Suppressor macrophage (primary cell): ENCODE measurements at places on chromosomes 16 and 17.
A peak's percentile ranks its signal among the peaks of the same experiment; 100 is the strongest.

GRCh38 chr17:80455336-80455710 is 21.1 kb downstream of the NPTX1 start:
- DNase-seq = peak; percentile 73

DNA sequence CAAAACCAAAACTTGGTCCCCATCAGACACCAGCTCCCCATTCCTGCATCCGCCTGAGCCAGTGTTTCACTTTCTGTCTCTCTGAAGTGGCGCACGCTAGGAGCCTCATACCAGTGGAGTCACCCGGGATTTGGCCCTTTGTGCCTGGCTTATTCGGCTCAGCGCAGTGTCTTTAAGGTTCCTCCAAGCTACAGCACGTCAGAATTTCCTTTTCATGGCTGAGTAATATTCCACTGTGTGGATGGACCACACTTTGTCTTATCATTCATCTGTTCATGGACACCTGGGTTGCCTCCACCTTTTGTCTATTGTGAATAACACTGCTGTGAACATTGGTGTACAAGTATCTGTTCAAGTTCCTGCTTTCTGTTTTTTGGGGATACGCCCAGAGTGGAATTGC is 45.2 kb upstream of the CHMP6 start:
- no peak for DNase-seq

GRCh38 chr17:37827905-37828650 is 83.2 kb upstream of the HNF1B start:
- DNase-seq = no peak

GRCh38 chr17:42138749-42139492 is 15.9 kb downstream of the RAB5C start:
- no peak for DNase-seq

DNA sequence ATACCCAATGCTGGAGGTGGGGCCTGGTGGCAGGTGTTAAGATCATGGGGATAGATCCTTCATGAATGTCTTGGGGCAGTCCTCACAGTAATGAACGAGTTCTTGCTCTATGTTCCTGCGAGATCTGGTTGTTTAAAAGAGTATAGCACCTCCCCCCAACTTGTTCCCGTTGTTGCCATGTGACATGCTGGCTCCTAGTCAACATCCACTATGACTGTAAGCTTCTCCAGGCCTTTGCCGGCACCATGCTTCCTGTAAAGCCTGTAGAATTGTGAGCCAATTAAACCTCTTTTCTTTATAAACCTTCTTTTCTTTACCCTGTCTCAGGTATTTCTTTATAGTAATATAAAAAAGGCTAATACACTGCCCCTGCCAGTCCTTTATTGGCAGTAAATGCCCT is 33.3 kb downstream of the RANBP10 start:
- DNase-seq = peak; percentile 43

GRCh38 chr16:88010343-88010967 is 59.2 kb downstream of the BANP start:
- DNase-seq = no peak

- no peak for DNase-seq
Measured at GRCh38 chr17:59785091-59785799, 77.8 kb downstream of the VMP1 start.

- DNase-seq = no peak
Measured at GRCh38 chr16:88381820-88382451, 823 bp upstream of the ZNF469 start.

- DNase-seq = peak; percentile 94
Measured at GRCh38 chr17:19904924-19905323, 37.2 kb upstream of the ULK2 start.

DNA sequence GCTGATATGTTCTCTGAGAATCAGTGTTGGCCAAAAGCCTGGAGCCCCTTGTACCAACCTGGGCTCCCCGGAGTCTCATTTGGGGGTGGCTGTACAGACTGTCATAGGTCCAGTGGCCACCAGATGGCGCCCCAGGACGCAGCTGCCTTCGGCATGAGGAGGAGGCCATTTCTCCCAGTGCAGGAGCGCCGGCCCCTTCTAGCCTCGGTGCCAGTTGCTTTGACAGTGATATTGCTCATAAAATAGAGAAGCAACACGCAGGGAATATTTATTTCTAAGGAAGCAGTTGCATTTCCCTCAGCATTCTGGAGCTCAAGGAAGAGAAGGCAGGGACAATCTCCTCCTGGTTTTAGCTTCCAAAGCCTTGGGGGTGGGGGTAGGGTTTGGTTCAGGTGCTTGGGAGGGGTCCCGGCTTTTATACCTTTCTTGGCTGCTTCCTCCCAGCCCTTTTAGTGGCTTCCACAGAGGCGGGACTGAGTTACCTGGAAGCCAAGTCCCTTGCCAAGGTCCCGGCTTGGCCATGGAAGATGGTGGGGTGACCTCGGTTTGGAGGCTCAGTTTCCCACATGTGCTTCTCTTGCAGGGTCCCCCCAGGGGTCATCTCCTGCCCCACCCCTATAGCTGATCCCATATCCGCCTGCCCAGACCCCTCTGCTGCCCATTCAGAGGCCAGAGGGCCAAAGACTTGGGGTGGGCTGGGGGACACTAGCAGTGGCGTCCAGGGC is 117.8 kb upstream of the CDC42EP4 start:
- peak; percentile 94 for DNase-seq

DNA sequence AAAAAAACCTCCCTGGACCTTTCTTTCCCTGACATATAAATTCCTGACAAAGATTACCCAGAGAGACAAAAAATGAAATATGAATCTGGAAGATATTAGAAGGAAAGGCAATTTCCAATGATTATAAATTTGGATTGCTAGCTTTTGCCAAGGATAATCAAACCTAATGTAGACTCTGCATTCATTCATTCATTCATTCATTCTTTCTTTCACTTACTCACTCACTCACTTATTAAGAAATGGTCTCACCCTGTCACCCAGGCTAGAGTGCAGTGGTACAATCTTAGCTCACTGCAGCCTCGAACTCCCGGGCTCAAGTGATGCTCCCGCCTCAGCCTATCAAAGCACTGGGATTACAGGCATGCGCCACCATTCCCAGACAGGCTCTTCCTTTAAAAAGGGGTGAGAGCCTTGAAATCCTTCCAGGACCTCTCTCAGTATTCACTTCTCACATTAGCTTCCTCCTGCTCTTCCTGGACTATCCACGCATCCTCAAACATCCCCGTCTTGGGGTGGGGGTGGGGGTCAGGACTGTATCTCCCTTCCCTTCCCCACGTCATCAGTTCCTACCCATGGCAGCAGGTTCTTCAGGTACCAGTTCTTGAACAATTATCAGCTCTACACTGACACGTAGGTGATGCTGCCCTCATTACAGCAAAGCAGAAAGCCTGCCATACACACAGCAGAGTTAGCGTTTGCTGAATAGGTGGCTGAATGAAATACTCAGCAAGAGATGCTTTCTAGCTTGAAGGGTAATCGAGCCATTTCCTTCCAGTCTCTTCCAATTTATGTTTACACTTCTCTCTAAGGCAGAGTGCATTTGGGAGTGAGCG is 19.8 kb downstream of the PRPSAP1 start:
- DNase-seq = no peak

- peak; percentile 58 for DNase-seq
Measured at GRCh38 chr16:16073891-16074881, 124.8 kb downstream of the ABCC1 start.

DNA sequence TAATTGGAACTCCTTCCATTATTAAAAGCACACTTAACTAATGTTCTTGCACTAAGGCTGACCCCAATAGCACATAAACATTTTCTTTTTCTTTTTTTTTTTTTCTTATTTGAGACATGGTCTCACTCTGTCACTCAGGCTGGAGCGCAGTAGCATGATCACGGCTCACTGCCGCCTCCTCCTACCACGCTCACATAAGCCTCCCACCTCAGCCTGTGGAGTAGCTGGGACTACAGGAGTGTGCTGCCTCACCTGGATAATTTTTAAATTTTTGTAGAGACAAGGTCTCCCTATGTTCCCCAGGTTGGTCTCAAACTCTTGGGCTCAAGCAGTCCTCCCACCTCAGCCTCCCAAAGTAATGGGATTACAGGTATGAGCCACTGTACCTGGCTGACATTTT is 1.2 kb upstream of the ZNF652 start:
- DNase-seq = no peak

GRCh38 chr16:35687781-35688180 is 2228.4 kb downstream of the TP53TG3F start:
- no peak for DNase-seq

GRCh38 chr17:8320990-8321389 is 10.9 kb downstream of the ARHGEF15 start:
- no peak for DNase-seq

DNA sequence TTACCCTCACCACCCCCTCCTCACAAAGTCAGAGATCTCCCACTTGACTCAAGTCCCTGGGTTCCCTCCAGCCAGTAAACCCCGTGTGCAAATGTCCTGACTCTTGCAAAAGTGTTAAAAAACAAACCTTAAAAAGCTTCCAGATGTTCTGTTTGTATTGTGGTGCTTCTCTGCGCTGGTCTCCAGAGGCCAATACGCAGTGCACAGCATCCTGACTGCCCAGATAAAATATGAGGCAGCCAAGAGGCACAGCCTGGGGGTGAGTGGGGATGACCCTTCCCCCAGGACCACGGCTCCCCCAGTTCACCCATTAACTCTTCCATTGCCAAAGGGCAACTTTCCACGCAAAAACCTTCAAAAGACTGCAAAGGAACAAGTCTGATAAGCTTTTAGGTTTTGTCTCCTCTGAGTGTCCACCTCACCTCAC is 291.8 kb downstream of the SOX9 start:
- no peak for DNase-seq

DNA sequence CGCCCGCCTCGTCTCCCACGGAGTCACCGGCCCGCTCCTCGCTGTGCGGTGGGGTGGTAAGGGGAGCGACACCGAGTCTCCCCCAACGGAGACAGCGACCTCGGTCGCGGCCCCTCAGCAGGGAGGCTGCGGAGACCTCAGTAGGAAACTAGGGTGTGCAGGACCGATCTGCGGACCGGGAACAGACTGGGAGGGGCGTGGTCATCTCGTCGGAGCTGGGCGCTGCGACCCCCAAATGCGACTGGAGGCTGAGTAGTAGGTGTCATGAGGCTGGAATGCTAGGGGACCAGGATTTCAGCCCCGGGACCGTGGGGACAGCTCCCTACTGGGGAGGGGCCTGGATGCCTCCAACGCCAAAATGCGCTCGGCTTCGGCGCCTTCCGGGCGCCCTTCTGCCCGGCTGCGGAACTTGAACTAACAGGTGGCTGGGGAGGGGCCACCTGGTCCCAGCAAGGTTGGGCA is 1.3 kb downstream of the CACNG4 start:
- DNase-seq = no peak

DNA sequence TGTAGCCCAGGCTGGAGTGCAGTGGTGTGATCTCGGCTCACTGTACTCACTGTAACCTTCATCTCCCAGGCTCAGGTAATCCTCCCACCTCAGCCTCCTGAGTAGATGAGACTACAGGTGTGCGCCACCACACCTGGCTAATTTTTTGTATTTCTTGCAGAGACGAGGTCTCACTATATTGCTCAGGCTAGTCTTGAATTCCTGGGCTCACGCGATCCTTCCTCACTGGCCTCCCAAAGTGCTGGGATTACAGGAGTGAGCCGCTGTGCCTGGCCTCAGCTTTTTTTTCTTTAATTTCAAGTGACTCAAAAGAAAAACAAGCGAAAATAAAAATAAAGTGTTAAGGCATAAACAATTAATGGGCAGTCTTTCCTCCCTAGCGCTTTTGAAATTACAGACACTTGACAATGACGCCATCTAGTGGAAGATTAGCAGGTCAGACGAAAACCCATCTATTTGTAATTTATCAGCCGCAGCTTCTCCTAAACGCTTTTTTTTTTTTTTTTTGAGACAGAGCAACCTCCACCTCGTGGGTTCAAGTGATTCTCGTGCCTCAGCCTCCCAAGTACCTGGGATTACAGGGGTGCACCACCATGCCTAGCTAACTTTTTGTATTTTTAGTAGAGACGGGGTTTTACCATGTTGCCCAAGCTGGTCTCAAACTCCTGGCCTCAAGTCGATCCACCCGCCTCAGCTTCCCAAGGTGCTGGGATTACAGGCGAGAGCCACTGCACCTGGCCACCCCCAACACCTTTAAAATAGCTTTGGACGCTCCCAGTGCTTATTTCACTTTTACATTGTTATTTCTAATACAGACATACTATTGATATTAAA is 28.1 kb upstream of the PECAM1 start:
- peak; percentile 83 for DNase-seq

- DNase-seq = peak; percentile 82
Measured at GRCh38 chr17:67800495-67800928, 24.8 kb upstream of the BPTF start.

GRCh38 chr16:77308163-77308561 is 109.0 kb downstream of the SYCE1L start:
- no peak for DNase-seq

GRCh38 chr17:78197147-78197832 is 10.1 kb downstream of the AFMID start:
- no peak for DNase-seq

DNA sequence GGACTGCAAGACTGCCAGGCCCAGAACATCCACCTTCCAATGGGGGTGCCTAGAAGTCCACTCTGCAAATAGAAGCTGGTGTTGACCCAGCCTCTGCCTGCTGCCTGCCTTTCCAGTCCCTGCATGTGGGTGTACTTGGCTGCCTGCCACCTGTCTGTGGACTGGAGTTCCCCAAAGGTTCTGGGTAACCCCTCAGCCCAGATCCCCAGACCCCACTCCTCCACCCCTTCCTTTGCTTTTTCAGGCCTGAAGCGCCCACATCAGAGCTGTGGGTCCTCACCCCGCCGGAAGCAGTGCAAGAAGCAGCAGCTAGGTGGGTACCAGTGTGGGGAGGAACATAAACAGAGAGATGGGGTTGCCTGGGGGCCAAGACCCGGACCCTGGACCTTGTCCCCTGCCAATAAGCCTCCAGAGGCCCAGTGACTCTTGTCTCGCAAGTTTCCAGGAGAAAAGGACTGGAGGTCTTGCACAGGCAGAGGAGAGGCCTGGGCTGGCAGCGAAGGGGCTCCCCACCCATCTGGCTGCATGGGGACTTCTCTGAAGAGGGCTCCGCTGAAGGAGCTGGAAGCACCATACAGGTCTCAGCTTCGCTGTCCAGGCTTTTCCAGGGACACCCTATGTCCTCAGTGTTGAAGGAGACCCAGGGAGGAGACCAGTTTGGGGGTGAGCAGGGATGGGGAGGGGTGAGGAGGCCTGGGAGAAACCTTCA is 34.3 kb downstream of the NLRC5 start:
- no peak for DNase-seq

DNA sequence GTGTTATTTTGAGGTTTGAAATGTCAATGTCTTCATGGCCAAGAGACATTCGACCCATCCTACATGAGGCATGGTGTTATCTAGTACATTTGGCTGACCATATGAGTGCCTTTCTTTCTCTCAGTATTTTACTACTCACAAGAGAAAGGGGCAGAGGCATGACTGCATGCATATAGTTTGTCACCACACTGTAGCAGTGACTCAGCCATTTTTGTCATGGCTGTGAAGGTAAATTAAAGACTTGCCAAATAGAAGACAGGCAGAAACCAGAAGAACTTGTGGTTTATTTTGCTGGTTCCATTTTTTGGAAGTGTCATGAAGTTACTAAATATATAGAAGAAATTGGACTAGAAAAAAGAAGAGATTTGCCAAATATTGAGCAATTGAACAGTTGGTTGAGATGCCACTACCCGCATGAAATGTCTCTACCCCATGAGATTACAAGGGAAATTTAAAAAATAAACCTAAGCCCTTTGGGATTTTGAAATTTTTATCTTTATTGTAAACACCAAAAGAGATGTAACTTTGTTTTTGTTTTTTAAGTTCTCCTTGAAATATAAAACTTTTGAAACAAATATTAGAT is 170.3 kb downstream of the CHD9 start:
- peak; percentile 49 for DNase-seq
